GM12891 (cell line): ENCODE measurements at places on chromosomes 13 and 19.

DNA sequence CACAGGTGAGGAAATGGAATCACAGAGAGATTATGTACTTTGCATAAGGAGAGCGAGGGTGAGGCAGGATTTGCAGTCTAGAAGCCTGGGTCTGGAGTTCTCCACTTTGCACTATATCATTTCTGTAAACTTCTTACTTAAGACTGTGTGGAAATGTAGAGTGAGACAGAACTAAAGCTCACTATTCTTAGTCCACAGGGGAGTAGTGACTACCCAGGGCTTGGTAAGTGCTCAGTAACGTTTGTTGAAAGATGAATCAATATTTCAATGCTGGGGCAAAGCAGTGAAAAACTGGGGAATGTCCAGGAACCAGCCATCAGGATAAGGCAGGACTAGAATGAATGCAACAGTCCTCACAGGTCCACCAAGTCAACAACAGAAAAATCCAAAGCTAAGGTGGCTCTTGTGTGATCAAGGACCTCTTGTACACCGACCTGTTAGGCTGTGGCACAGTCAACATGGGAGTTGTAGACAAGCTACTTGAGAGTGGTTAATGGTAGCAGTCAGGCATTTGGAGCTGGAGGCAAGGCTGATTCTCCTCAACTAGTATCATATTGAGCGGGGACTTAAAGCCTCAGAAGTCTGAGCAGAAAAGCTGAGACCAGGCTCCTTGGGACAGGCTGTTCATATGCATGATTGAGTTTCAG lies 929 bp upstream of the TNFSF13B start:
- no peak for DNase-seq

DNA sequence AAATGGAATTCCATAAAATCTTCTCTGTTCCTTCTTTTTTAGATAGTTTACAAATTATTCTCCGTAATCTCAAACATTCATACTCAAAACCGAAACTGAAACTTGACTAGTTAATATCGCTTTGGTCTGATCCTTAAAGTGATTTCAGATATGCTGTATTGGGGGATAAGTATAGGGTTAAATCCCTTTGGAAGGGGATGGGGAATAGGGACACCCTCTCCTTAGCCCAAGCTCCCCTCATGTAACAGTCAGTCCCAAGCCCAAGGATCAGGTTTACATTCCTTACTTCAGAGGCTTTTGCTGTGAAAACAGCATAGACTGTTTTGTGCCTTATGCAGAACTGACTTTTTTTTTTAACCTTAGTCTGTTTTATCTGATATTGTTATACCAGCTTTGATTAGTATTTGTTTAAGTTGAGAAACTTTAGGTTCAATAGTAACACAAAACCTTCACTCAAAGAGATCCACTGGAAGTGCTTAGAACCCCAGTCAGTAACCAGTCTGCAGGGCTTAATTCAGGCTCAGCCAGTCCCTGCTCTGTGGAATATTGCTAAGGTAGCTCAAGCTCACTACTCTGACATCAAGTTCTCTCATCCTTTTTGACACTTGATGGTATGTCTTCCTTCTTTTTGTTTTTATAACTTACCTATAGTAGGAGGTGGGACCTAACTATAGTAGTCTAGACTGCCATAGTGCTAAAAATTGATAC lies 10.5 kb downstream of the CDADC1 start:
- no peak for DNase-seq

GRCh38 chr13:39370048-39370447 lies 232.9 kb downstream of the LHFPL6 start:
- no peak for DNase-seq

DNA sequence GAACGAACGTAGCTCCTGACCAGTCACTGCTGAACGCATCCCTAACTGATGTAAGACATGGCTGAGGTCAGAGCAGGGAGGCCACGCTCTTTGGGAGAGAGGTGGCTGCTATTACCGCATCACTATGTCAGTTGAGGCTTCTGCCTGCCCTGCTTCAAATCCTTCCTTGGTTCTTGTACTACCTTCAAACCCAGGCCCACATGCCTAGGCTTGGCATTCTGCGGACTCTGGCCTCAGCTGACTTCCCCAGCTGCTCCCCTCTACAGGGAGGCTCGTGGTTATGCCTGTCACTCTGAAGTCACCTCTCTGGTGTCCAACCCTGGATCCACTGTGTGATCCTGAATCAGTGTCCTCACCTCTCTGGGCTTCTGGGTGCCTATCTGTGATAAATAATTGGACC lies 14.8 kb upstream of the MEIS3 start:
- DNase-seq = no peak

DNA sequence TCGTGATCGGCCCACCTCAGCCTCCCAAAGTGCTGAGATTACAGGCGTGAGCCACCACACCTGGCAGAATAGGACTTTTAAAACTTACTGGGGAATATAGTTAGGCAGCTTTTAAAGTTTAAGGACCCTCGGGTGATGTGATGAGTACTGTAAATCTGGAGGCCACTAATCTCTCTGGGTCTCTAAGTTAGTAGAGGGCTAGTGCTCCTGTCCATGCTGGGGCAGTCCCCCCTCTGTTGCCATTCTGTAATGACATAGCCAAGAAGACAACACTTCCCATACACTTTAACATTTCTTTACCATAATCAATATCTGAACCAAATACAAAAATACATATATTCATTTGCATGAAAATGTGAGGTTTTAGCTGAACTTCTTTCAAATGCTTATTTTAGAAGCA lies 65.7 kb downstream of the IPO5 start:
- no peak for DNase-seq

DNA sequence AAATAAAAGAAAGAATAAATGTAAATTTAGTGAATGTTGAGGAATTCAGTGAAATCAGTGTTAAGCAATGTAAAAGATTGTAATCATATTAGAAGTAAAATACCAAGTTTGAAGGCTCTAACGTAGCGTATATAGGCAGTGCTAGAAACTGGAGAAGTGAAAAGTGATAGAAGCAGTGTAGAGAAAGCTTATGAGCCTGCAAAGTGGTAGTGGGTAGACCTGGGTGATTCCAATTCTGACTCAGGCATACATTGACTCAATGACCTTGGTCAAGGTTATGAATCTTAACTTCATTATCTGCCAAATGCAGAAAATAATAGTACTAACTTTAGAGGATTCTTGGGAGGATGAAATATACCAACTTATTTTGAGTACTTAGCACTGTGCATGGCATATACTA lies 4.1 kb downstream of the SLC10A2 start:
- no peak for DNase-seq
